ENCODE measurements at places on chromosomes 2 and 18.

GRCh38 chr2:21291426-21291825, 167.7 kb downstream of the TDRD15 start:
- DNase-seq = no peak

- peak; percentile 11 for DNase-seq
Measured at GRCh38 chr2:228548230-228548629, 366.7 kb upstream of the SPHKAP start.

DNA sequence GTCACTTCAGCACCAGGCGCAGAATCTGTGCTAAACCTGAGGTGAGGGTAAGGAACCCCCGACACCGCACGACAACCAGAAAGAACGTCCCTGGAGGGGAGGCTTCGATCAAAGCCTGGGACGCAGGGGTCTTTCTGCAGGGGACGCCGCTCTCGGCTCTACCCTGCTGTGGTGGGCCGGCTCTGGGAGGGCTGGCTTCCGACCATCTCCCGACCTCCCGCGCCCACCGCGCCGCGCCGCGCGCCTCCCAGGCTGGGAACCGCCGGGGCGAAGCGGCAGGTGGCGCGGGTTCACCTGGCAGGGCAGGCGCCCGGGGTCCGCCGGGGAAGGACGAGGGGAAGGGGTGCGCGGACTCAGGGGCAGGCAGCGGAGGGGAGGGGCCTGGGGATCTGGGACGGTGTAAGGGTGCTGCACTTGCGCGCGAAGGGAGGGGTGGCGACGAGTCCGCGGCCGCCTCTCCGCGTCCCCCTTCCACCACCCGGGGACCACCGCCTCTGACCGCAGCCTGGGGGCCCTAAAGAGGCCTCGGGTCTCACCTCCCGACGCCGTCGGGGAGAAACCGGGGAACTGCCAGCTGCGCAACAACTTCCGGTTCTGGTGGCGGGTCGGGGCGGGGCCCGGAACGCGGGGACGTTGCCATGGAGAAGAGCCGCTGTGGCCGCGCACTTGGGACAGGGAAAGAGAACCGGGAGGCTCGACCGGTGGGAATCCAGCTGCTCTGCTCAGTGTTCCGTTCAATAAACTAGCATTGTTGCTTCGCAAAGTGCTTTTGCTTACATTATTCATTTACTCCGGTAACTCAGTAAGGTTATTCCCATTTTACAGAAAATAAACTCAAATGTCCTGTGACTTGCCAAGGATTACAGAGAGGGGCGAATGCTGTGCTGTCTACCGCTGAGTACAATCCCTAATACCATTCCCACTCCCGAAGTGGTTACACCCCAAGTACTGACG, at the start of gene ZNF396:
Gene ZNF396, minus strand, starts transcription at position 596 of the 954 bp plus-strand sequence. CDS start 3,045 bp downstream, outside the sequence.
- DNase-seq = peak; percentile 57

DNA sequence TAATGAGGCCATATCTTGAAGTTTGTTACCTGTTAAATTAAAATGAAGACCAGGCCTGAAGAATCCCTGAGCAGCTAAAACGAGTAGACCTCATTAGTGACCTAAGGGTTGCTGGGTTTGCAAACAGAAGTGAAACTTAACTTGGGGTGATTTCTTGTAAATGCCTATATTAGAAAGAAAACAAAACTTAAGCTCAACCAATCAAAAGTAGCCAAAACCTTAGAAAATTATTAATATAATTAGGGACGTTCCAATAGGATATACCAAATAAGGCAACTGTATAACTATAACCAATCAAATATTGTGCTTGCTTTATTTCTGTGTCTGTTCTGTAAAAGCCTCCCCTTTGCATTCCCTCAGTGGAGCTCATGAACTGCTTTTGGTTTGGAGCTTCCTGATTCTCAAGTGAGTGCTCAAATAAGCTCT, 137.9 kb upstream of the VRK2 start:
- no peak for DNase-seq

DNA sequence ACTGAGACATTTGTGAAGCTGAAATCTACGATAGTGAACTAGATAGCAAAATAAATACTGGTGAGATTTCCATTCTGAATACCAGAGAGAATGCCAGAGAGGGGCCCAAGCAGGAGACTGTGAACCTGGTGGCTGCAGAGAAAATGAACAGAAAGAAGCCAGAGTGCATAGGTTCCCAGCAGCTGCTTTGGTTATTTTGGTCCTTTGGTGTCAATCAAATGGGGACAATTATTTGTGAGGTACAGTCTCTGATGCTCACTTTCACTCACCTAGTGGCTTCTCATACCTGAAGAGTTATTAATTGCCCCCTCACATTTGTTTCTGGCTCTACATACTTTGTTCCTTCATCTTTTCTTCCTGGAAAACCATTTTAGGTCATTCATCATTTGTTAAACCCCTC, 812.1 kb downstream of the CPS1 start:
- no peak for DNase-seq

DNA sequence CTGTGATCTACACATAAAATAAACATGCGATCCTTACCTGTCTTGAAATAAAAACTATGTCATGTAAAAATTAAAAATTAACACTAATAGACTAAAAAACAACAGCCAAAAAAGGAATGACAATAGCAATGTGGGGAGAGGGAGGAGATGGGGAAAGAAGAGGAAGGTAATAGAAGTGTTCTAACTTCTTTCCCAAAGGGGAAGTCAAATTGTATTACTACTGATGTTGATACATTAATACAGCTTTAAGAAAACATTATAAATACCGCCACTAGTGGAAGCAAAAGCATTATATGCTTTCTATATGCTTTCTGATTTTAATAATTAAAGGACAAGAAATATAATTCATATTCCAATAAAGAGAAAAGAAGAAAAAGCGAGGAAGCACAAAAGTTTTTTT, 22.2 kb downstream of the ZNF516 start:
- no peak for DNase-seq

- DNase-seq = no peak
Measured at GRCh38 chr18:59301929-59302328, 16.5 kb downstream of the CPLX4 start.

DNA sequence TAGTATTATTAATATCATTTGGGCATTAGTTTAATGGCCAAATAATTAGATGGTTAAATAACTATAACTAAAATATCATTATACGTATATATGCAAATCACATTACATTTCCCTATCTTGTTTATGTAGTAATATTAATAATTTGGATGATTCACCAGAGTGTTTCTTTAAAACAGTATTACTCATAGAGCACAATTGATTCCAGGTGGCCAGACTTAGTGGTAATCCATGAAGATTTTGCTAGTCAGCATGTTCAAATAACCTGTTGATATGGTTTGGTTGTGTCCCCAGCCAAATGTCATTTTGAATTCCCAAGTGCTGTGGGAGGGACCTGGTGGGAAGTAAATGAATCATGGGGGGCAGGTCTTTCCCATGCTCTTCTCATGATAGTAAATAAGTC, 782.3 kb downstream of the LRP1B start:
- DNase-seq = peak; percentile 35

- no peak for DNase-seq
Measured at GRCh38 chr2:99942561-99943347, 199.6 kb downstream of the AFF3 start.

DNA sequence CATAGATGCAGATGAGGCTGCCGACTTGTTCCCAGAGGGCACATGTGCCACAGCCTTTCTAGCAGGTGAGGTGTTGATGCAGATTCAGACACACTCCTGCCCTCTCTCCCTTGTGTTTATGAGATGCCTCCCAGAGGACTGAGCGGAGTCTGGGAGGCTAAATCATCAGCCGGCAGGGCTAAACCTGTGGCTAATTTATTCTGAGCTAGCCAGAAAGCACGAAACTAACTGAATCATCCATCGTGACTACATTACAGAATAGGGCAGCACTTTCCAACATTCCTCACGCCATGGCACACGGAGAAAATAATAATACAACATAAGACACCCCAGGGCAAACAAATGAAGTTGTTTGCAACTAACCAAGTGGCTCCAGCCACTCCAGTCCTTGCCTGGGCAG, 101.7 kb upstream of the FZD7 start:
- DNase-seq = peak; percentile 83

GRCh38 chr2:1459727-1460126, 46.5 kb downstream of the TPO start:
- no peak for DNase-seq

DNA sequence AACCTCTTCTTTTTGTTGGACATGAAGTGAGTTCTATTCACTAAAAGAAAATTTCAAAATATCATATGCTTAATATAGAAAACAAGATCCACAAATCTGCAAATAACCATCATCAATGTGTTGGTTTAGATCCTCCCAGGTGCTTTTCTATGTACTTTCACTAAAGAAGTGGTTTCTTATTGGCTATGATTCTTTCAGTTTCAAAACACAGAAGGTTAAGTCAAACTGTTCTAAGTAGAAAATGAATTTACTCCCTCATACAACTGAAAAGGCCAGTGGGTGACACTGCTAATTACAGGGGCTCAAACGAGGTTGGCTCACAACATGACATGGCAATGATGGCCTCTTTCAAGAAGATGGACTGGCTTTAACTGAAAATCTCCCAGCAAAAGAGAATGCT, 111.7 kb downstream of the GALR1 start:
- no peak for DNase-seq

- no peak for DNase-seq
Measured at GRCh38 chr18:62556397-62556796, 33.6 kb downstream of the ZCCHC2 start.

DNA sequence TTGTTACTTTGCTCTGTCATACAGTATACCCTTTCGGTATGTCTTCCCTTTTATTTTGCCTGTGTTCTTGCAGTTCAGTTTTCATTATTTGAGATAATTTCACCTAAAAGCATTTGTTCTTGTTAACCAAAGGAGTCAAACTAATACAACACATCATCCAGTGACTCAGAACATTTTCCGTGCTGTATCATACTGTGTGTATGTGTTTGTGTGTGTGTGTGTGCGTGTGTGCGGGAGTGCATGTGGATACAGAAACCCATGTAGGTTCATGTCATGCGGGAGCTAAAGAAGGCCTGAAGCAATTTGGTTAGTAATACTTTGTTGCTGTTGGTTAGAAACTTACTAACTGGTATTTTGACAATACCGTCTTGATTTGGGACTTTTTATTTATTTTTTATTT, 60.0 kb downstream of the CEP192 start:
- no peak for DNase-seq

DNA sequence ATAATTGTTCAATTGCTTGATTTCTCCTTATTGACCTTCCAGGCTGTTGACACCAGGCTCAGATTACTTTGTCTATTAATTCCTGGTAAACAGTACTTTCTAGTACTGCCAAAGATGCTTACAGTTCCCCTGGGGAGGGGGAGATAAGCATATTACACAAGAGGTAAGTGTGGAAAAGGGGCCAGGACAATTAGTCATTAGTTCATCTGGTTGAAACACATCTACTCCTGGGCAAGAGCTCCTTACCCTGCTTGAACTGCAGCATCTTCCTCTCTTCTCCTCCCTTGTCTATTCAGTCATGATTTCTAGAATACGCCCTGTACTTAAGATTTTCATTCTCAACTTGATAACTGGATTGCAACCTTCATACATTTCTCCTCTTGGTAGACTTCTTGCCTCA, 10.4 kb upstream of the SPATS2L start:
- DNase-seq = no peak

DNA sequence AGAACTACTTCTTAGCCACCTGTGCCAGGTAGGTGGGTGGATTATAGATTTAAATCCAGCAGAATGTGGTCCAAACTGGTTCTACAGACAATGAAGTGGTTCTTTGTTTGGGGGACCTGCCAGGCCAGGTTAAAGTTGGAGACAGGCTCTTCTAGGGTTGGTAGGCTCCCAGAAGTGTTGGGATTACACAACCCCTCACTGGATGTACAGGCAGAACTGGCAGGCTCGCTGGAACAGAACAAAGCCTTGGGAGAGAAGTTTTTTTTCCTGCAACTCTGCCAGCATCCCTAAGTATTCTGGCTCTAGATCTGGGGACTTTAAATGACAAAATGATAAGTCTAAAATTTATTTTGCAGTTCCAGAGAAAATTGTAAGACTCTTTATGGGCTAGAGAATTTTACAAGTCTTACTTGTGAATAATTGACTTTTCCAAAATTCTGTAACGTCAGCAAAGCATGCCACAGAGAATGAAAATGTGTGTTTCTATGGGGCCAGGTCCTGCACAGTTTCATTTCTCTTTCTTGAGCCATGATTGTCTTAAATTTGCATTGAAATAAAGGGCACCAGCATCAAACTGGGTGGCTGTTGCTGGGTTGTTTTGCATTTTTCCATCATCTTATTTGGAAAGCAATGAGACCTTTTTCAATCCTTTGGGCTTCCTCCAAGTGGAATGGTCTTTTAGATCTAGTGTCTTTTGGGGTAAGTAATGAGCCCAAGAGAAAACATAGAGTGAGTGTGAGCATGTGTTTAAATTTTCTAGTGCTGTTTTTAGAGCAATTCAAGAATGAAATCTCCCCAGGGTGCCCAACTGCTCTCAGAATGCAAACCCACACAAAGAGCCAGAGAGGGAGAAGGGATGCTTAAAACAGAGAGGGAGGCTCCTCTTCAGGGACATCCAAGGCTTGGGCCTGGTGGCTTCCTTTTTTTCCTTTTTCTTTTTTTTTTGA, 32.4 kb upstream of the ATL2 start:
- DNase-seq = no peak

- no peak for DNase-seq
Measured at GRCh38 chr2:164770421-164770916, 71.2 kb downstream of the COBLL1 start.

DNA sequence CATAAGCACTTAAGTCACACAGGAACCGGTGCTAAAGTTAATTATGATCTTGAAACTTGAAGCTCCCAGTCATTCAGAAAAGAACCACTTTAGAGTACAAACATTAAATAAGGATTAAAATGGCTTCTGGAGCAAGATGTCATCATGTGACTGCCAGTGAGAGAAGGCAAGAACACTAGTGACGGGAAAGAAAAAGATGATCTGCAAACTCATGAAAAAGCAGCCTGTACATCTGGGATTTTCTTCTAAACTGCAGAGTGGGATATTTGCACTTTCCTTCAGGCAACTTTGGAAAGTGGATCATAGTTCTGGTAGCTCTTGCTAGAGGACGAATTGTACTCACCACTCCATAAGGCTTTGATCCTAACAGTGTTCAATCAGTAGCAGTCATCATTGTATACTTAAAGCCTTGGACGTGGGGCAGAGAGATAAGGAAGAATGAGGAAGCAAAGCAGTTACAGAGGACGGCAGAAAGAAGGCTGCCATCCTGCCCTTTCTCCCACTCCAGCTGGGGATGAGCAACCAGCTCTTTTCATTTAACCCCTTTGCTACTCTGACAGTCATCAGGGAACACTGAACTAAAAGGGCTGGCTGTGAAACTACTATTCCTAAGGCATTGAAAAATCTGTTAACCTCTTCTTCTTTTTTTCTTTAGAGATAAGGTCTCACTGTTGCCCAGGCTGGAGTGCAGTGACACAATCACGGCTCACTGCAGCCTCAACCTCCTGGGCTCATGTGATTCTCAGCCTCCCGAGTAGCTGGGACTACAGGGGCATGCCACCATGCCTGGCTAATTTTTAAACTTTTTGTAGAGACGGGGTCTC, 18.1 kb downstream of the ABHD3 start:
- no peak for DNase-seq

DNA sequence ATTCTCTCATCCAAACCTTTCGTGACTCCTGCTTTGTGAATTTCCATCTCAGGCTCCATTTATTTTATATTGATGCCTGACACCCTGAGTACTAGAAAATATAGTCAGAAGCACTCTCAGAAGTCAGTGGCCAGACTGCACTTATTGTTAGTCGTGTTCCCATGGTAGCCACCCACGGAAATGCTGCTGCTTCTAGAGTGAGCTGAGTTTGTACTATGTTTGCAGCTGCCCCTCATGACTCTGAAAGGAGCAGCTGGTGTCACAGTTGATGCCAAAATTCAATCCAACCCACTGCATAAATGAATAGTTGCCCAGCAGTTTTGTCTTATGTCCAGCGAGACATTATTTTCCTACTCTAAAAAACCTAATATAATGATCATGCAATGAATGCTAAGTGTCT, 265.2 kb upstream of the SPHKAP start:
- no peak for DNase-seq

- DNase-seq = no peak
Measured at GRCh38 chr2:15041429-15041837, 408.9 kb downstream of the LRATD1 start.
